Skin of body (tissue), 3 donors: ENCODE measurements at places on chromosomes 11 and 22. TPM values are rescaled to one million over a fixed set of nuclear protein-coding genes. Genes with fewer than 3 reads are reported as not detected.

DNA sequence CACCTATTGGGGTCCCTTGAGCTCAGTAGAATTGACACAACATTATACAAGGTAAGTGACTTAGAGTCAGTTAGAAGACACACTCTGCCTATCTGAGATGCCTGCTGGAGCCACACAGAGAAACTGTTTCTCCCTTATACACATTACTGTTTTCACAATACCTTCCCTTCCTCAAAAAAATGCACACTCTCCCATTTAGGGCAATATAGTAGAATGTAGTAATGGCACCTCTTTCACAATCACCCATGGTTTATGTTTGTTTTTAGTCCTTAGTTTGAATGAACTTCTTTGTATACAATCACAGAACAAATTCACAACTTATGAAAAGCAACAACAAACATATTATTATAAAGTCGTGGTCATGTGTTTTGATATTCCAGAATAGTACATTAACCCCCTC lies 14.3 kb downstream of the OR52H1 start:
- DNase-seq, result no peak

GRCh38 chr22:50621356-50621880 lies 6.5 kb downstream of the ARSA start:
- no peak for DNase-seq

- peak; percentile 86 for DNase-seq
Observed at GRCh38 chr11:58905721-58906547, 33.4 kb upstream of the GLYATL1 start.

DNA sequence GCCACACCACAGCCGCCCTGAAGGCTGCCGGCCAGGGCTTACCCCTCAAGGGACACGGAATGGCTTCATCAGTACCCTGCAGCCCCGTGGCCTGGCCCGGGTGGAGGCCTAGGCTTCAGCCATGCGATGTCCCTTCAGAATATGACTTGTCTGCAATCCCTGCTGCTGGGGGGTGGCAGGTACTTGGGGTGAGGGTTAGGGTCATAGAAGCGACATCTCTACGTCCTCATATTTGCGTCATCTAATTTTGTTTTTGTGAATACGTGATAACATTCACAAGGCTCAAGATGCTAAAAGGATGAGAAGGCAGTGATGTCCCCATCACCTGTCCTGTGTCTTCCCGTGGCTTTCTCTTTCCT lies 6.4 kb downstream of the CCND1 start:
- no peak for DNase-seq

DNA sequence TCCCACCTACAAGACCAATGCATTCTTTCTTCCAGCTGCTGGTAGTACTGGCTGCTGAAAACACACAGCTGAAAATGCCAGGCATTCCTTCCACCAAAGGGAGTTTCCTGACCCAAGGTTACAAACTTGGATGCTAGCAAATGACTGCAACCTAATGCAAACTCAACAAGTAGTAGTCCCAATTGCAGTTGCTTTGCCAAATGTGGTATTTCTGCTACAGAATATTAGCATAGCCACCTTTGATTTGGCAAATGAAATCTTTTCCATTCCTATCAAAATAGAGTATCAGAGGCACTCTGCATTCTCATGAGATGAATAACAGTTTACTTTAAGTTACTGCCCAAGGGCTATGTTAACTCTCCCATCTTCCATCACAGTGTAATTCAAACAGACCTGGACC lies 172.0 kb upstream of the ARHGAP42 start:
- no peak for DNase-seq

- no peak for DNase-seq
Observed at GRCh38 chr11:8638300-8638699, 44.2 kb downstream of the TRIM66 start.

DNA sequence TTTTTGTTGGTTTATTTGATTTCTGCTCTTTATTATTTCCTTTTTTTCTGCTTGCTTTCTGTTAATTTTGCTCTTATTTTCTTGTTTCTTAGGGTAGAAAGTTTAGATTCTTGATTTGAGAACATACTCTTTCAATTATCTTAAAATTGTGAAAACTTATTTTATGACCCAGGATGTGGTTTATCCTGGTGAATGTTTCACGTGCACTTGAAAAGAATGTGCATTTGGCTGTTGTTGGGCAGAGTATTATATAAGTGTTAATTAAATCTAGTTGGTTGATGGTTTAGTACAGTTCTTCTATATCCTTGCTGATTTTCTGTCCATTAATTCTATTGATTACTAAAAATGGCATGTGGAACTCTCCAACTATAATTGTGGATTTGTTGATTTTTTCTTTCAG lies 66.9 kb upstream of the NARS2 start:
- DNase-seq, result no peak

The OR56A1 gene
- total RNA-seq, result not detected
